Tongue (tissue), 3 donors: ENCODE measurements at places on chromosomes 7 and 10.

DNA sequence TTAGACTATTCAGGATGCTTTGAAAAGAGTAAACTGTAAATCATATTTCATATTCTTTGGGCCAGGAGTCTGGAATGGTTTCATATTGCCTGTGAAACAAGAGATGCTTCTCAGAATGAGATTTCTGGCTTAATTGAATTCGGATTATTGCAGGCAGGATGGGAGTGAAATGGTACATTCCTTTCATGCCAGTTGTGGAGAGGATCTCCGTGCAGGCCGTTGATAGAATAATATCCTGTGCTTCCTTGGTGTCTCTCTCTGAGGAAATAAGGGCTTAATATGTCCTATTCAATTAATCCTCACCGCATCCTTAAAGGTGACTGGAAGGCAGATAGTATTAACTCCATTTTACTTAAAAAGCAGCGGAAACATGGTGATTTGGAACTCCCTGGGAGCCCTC is 56.6 kb downstream of the CUX1 start:
- DNase-seq: no peak

DNA sequence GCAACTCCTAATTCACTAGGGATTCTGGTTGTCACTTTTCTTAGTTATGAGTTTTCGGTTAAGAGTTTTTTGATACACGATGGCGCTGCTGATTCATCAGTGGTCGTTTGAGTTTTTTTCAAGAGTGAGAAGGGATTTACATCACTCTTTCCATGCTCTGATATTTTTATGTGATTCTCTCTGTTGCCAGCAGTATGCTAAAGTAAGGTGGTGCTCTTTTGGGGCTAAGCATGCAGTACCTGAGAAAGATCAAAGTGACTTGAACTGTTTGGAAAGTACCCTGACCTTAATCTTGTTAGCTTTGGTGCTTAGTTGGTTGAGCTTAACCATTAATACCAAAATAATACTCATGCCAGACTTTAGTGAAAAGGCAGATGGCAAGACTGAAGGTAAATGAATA is 28.1 kb downstream of the STAMBPL1 start:
- no peak for DNase-seq

- DNase-seq: no peak
These were observed 75.7 kb downstream of the DNAJC1 start for GRCh38 chr10:21927631-21928353.

- no peak for DNase-seq
These were observed 115.8 kb upstream of the ANLN start for GRCh38 chr7:36273836-36274235.

- no peak for DNase-seq
These were observed 24.1 kb downstream of the AGAP3 start for GRCh38 chr7:151110236-151110940.

DNA sequence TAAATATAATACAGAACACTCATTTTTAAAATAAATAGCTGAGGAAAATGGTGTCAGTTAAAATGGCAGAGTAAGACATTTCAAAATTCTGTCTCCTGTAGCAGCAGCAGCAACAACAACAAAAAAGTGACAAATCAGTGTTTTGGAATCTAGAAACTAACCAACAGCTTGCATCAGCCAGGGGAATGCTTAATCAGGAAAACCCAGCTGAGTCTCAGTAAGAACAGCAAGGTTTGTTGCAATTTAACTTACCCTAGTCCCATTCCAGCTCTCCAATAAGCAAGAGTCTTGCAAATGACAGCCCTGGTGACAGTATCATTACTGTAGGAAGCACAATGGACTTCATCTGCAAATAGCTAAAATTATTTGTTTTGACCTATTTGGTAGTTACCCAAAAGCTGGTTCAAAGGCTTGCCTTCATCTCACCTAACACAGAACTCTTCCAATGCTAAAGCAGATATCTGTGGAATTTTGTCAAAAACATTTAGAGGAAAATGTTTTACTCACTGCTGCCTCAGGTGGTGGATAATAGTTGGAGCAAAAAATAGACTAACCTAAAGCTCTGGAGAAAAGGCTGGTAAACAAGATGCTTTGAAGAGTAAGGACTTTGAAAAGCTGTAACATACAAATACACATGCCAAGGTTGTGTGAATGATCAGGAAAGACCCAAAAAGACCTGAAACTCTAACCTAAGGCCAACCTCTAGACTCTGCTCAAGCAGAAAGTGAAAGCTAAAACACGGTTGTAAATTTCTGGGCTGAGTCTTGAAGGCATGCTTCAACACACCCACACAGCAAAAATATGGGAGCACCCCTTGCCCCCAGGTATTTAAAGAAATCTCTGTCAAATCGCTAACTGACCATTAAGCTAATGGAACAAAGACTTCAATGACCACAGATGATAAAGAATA is 9.9 kb upstream of the ARHGAP22 start:
- no peak for DNase-seq

- no peak for DNase-seq
These were observed 165.7 kb downstream of the ELMO1 start for GRCh38 chr7:37282927-37283326.

DNA sequence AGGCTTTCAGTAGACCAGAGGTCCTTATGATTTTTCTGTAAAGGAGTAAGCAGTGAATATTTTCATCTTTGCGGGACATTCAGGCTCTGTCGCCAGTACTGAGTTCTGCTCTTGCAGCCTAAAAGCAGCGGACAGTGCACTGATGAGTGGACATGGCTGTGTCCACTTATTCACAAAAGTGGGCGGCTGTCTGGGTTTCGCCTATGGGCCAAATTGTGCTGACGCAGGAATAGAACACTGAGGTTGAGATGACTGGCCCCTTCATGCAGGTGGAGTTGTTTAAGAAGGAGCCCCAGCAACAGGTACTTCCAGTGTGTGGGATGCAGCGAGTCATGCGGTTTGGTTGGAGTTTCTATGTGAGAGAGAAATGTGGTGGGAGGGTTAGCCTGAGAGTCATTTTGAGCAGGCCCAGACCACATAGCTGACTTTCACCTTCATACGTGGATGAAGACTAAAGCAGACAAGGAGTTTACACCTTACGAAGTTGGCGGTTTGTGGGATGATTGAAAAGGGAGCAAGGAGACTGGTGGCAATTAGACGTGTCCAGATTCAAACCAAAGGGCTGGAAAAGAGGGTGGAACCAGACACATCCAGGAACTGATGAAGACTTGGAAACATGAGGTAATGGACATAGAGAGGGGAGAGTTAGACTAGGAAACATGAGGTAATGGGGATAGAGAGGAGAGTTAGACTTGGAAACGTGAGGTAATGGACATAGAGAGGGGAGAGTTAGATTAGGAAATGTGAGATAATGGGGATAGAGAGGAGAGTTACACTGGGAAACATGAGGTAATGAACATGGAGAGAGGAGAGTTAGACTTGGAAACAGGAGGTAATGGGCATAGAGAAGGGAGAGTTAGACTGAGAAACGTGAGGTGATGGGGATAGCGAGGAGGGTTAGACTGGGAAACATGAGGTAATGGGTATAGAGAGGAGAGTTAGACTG is 38.2 kb downstream of the WDR37 start:
- DNase-seq: no peak

DNA sequence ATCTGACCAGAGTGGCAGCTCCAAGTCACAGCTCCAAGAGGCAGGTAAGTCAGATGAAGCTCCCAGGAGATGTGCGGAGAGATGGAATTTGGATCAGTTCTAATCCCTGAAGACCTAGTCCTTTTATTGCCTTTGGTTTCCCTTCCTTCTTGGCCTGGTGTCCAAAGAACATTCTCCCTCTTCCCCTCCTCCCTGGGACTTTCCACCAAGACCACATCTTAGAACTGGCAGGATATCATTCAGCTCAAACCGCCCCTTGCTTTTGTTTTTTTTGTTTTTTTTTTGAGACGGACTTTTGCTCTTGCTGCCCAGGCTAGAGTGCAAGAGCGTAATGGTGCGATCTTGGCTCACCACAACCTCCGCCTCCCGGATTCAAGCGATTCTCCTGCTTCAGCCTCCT is 190.8 kb downstream of the GFRA1 start:
- DNase-seq: no peak

DNA sequence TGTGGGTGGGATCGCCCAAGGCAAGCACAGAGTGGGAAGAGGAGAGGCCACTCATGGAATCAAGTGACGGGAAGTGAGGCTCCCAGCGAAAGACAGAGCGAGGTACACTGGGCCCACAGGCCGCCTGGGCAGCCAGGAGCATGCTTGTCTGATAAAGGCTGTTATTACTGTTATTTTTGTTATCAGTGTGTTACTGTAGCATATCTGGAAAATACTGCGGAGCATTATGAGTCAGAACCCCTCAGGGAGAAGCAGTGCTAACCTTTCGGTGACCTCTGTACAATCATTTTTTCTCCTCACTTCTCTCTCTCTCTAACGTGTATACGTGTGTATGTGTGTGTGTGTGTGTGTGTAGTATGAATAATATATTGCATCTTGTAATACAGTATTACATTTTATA is 3.8 kb upstream of the TCERG1L start:
- DNase-seq: no peak

DNA sequence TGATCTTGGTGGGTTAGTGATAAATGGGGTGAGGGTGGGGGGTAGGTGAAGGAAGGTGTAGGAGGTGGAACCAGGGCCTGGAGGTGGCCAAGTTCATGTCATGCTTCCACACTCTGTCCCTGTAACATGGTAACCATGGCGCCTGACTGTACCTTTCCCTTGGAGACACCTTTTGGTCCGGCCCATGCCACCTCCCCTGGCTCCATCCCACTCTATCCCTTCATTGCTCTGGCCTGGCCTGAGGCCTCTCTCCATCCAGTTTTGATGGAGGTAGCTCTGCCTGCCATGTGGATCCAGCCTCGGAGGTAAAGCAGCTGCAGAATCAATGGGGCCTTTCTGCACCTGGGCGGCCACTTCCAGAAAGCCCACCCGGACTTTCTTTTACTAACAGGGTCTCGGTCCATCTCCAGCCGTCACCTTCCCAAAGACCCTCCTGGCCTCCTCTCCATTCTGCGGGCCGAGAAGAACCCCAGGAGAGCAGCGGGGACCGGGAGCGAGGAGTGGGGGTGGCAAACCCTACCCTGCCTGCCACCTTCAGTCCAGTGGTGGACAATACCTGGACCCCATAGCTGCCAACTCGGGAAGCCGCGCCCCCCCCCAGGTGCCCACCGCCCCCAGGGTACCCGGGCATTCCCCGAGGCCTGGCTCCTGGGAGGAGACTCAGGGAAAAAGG is 504 bp upstream of the TRRAP start:
- no peak for DNase-seq

GRCh38 chr7:132548489-132549078 is 27.7 kb downstream of the PLXNA4 start:
- no peak for DNase-seq

DNA sequence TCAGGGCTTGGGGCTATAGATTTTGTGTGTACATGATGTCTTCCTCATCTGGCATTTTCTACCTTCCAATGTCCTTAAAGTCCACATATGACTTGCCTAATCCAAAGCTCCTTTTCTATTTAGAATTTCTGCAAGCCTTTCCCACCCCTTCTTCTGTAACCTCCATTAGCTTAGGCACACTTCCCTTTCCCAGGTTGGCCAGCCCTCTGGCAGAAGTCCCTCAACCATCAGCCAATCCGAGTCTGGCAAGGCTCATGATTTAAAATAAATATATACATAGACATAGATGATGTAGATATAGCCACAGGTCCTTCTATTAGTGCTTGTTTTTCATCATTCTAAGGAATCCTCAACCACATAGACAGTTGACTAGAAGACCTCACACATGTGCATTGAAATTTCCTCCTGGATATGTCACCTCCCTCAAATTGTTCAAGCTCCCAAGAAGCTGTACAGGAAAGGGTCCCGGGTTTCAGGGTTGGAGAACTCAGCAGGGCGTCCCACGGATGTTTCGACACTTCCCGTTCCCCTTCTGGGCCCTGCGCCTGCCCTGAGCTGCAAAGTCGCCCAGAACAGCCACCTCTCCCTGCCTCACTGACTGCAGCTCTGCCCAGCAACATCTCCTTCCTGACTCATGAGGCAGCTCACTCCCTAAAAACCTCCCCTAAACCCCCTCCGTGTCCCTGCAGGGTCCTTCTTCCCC is 20.4 kb upstream of the PIK3AP1 start:
- DNase-seq: no peak

- no peak for DNase-seq
These were observed 481.6 kb downstream of the PARD3 start for GRCh38 chr10:34333513-34333912.

DNA sequence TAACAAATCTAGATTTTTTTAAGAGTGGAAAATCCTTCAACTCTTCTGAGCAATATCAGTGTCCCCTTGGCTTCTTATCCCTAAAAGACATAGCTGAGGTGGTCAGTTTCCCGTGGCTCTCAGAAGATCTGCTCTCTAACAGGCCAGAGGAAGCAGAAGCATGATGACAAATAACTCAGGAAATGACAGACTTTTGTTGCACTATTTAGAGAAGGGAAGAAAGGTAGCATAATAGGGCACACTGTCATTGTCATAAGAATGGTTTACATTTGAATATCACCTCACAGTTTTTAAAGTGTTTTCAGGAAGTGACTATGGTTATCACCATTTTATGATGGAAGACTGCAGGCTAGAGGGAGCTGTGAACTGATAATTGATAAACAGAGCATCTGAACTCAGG is 33.6 kb upstream of the RAPGEF5 start:
- no peak for DNase-seq

DNA sequence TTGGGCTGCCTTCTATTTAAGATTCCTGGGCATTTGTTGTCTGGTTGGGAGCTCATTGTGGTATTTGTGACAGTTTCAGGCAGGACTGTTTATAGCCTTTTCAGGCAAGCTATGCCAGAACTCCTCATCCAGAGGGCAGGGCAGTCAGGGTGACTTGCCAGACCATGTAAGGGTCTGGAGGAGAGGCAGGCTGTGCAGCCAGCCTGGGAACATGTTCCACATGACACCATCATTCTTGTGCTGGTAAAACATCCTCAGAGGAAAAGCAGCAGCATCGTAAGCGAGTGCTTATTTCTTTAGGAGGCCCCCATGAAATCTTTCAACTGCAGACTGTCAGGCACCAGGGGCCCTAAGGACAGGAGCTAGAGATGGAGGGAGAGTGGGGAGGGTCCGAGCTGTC is 44.0 kb upstream of the SORBS1 start:
- no peak for DNase-seq

- DNase-seq: peak; percentile 26
These were observed 92.6 kb upstream of the PODXL start for GRCh38 chr7:131649003-131649541.

DNA sequence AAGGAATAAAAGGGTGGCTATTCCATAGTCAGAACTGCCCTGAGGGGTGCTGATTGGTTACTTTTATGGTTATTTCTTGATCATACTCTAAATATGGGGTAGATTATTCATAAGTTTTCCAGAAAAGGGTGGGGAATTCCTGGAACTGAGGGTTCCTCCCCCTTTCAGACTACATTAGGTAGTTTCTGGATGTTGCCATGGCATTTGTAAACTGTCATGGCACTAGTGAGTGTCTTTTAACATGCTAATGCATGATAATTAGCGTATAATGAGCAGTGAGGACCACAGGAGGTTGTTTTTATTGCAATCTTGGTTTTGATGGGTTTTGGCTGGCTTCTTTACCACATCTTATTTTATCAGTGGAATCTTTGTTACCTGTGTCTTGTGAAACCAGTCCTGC is 26.5 kb upstream of the POT1 start:
- no peak for DNase-seq

DNA sequence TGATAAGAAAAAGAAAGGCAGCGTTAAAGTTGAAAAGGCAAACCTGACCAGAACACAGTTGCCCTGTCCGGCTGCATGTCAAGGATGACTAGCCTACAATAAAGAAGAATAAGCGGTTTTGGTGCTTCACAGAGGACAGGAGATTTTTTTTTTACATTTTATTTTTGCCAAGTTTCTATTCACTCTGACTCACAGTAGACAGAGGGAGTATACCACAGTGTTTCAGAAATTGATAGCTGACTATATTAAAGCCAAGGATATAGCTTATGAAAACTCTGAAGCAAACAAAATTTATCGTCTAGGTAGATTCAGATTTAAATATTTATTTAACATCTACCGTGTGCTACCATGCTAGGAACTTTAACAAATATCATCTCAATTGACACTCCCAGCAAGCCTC is 16.9 kb upstream of the POLR1F start:
- DNase-seq: no peak
